Amniotic epithelial cell (primary cell): ENCODE measurements at places on chromosomes 12 and 14.

- DNase-seq = no peak
Observed at GRCh38 chr12:2779281-2779680, 15.5 kb upstream of the FKBP4 start.

GRCh38 chr12:65121956-65122469 lies 908 bp upstream of the WIF1 start:
- DNase-seq = no peak

GRCh38 chr12:83477696-83478095 lies 791.0 kb downstream of the TMTC2 start:
- no peak for DNase-seq

DNA sequence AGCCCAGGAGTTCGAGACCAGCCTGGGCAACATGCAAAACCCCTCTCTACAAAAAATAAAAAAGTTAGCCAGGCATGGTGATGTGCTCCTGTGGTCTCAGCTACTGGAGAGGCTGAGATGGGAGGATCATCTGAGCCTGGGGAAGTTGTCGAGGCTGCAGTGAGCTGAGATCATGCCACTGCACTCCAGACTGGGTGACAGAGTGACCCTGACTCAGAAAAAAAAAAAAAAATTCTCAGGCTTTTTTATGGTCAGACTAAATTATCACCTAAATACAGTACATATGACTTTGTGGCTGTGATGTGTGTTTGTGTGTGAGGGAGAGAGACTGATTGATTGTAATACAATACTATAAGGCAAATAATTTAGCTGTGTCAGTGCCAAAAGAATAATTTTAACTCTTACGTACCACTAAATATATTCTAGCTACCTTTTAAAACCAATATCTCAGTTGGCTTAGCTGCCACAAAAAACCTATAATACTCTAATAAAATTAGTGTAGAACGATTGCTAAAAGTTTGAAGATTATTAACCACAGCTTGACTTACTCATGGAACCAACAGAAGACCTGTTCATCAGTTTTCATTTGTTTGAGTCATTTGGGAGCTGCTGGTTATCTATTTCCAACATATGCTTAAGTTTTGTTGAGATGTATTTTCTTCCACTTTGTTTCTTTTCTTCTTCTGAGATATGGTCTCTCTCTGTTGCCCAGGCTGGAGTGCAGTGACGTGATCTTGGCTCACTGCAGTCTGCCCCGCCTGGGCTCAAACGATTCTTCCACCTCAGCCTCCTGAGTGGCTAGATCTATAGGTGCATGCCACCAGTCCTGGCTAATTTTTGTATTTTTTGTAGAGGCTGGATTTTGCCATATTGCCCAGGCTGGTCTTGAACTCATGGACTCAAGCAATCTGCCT lies 58.0 kb downstream of the DIP2B start:
- no peak for DNase-seq

GRCh38 chr12:74483057-74483456 lies 54.6 kb upstream of the ATXN7L3B start:
- DNase-seq = no peak

- peak; percentile 41 for DNase-seq
Observed at GRCh38 chr12:103839103-103839502, 1.9 kb downstream of the NT5DC3 start.

GRCh38 chr14:29672831-29673230 lies 254.8 kb downstream of the PRKD1 start:
- DNase-seq = peak; percentile 74

DNA sequence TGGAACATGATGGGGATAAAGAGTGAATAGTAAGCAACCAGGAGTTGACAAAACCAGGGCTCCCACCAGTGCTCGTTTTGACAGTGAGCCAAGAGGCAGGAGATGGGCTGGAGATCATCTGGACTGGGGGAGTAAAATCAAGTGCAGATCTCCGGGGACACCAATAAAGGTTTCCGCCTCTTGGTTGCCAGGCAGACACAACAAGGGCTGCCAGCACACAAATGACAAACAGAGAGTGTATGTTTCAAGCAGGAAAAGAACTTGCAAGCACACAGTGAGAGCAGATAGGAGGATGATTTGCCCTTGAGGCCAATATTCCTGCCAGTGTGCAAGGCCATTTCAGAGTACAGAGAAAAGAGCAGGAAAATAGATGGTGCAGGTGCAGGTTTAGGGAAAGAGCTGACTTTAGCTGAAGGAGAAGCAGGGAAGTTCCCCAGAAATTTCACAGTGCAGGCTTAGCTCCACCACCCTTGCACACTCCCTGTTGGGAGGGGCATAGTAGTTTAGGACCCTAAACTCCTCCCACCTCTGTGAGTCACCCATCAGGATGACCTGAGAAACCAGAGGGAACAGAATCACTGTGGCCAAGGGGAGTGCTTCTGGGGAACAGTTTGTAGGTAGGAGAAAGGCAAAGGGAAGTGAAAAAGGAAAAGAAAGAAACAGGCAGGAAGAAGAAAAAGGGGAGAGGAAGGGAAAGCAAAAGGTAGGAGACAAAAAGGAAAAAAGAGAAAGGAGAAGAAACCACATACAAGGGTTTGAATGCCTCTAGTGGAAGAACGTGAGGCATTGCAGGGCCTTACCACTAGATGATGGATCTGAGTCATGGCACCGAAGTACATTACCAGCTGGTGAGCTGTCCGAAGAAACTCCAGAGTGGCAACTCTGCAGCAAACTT lies 404.4 kb downstream of the SLC6A15 start:
- DNase-seq = peak; percentile 88

DNA sequence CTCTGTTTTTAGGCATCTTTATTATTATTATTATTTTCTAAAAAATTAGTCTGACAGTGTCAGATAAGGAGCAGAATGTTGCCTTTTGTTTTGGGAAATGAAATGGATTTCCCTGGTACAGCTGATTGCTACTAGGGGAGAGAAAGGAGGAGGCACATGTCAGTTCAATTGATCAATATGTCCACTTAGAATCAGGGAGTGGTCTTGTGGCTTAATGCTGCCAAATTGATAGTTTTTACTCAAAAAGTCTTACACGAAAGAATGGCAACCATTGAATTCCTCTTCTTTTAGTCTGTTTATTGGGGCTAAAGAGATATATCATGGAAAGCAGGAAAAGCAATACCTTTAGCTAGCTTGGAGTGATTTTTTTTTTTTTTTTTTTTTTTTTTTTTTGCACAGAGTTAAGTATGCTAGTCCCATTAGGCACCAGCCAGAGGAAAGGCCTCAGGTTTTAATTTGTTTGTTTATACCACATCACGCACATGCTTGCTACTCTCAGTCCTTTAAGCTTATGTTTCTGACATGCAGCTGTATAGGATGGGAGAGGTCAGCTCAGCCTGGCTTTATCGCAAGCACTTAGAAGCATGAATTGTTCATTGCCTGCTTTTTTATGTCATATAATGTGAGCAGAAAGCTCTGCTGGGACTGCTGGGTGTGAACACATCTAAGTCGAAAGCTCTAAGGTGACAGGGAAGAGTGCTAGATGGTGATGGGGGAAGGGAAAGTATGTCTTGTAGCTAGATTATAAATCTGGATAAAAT lies 1.4 kb downstream of the AKAP6 start:
- DNase-seq = no peak

GRCh38 chr12:76755829-76756379 lies 8.0 kb upstream of the ZDHHC17 start:
- no peak for DNase-seq

GRCh38 chr12:46414591-46415268 lies 42.2 kb upstream of the SLC38A2 start:
- DNase-seq = no peak

GRCh38 chr14:98949051-98949450 lies 322.9 kb downstream of the BCL11B start:
- no peak for DNase-seq
